Memory B cell (primary cell): ENCODE measurements at places on chromosomes 1 and 21.

DNA sequence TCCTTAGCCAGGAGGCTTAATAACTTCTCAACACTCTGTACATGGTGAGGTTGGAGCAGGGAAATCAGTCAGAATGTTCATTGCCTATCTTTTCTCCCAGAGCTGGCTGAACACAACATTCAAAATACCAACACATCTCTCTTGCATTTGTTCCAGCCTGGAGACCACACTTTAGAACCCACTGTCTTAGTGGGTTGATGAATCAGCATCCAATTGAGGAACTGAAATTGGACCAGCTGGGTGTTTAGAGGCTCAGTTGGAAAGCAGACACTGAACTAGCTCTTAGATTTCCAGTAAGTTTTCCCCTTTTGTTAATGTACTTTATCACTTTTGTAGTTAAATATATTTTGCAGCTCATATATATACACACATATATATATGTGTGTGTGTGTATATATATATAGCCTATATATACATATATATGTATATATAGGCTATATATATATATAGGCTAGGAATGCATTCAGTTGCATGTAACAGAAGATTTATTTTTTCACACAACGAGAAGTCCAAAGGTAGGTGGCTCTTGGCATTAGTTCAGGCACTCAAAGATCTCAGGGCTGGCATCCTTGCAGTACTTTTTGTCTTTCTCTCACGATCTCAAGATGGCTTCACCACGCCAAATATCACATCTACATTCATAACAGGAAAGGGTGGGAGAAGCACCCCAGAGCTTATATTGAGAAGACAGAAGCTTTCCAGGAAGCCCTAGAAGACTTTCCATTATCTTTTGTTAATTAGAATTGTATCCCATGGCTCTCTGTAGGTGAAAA, 35.0 kb upstream of the HUNK start:
- no peak for DNase-seq

DNA sequence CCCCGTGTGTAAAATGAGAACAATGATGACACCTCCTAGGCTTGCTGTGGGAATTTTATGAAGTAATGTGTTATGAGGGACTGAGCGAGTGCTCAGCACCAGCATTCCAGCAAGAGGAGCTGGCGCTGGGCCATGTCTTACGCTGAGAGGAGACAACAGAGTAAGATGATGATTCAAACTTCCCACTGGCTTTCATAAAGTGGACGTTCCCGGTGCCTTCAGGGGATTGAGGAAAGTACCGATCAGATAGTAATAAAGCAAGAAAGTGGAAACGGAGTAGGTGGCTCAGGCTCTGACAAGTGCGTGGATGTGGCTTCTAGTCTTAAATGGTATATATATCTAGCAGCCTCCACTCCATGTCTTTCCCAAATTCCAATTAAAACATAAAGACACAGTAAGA, 23.8 kb downstream of the EPHA10 start:
- DNase-seq = no peak

DNA sequence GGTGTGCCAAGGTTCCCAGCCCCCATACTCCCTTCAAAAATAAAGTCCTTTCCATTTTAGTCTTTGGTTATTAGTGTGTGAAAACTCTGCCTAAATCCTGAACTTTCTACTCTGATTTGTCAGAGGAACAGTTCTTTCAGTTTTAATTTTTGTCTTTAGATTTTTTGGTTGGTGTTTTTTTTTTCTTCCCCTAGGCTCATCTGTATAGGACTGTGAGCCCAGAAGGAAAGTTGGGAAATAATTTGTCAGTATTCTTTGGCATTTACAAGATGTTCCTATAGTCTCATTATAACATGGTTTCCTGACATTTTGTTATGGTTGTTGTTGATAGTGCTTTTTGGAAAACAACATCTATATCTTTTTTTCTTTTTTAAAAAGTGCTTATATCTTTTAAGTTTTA, 38.0 kb downstream of the LAMC1 start:
- no peak for DNase-seq

GRCh38 chr1:171351961-171352360, 38.0 kb downstream of the FMO4 start:
- no peak for DNase-seq

DNA sequence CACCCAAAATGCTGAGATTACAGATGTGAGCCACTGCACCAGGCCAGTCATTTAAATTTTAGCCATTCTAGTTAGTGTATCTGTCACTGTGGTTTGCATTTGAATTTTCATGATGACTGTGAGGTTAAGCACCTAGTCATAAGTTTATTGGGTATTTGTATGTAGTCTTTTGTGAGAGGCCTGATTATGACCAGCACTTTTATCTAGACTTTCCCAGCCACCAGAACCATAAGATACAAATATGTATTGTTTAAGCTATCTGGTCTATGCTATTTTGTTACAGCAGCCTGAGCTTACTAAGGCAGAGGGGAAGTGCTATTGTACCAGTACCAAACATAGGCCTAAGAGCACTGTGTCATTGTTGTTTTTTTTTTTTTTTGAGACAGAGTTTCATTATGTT, 19.9 kb upstream of the DNAJC6 start:
- no peak for DNase-seq

GRCh38 chr1:203103829-203104495, 18.1 kb upstream of the MYOG start:
- DNase-seq = no peak

DNA sequence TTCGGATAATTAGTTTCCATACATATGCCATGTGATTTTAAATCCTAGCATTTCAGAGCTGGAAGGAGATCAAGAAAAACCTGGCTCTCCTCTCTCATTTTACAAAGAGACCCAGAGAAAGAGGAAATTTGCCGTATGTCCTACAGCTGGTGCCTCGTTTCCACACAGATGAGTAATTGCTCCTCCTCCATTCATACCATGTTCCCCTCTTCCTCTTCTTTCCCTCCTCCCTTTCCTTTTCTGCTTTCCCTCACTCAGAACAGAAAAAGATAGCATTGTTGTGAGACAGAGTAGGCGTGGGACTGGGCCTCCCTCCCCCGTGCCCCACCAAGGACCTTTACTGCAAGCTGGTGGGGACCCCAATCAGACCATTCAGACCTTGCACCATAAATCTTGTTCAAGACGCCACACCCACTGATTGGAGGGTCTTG, 13.7 kb upstream of the SLC44A3 start:
- DNase-seq = no peak

GRCh38 chr1:1374589-1374928, 448 bp downstream of the AURKAIP1 start:
- DNase-seq = peak; percentile 43

GRCh38 chr1:111129376-111129775, 10.5 kb downstream of the DRAM2 start:
- DNase-seq = no peak

DNA sequence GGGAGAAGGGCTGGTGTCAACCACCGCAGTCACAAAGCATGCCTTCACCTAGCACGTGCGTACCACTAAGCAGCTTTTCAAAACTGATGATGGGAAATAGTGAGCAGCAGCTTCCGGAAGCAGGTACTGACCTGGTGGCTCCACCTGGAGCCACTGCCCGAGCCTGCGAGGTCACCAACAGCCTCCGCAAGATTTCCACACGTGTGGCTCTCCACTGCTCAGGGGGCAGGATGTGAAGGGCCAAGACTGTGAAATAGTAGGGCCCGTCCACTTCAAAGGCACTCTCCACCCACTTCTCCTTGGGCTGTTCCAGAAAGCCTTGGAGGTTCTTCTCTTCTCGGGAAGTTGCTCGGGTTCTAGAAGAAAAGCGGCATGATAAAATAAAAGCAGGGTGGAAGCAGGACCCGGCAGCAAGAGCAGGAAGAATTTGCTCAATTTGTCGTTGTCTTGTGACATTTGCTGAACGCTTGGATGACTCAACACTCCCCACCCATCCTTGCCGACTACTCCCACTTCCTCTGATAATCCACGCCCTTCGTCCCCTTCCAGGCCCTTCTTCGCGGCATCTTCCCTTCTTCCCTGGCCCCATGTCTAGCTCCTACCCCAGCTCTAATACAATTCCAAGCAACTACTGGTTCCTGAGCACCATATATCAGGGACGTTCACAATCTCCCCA, 124.9 kb upstream of the IFFO2 start:
- DNase-seq = no peak

DNA sequence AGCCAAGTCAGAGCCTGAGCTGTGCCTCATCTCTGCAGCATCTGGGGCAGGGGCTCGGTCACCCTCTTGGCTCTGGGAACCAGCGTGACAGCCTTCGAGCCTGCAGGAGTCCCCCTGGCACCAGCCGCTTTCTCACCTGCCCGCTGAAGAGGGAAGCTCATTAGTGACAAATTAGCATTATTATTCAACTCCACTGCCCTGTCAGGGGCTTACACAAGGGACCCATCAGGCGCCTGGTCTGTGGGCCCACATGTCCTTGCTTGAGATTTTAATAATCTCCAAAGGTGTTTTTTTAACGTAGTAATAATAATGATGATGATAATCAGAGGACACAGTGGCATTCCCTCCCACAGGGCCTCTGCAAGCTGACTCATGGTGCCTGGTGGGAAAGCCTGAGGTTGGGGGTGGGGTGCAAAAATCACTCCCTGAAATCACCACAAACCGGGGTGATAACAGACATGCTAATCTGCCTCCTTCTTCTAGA, 98.1 kb upstream of the IGSF21 start:
- no peak for DNase-seq

- DNase-seq = no peak
These were observed 26.3 kb upstream of the BCAR3 start for GRCh38 chr1:93707956-93708355.

DNA sequence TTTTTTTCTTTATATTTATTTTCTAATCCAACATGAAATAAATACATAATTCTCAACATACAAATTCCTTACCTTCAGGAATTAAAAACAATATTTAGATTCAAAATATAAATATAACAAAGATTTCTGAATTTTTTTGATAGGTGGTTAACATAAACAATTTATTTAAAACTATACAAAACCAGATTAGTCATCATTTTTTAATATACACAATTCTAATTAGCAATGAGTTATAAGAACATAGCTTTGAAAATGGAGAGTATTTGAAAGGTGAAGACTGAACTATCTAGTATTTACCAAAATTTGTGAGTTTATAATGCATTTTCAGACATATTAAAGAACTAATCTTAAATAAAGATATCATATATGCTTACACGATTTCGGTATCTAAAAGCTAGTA, 37.5 kb downstream of the TPR start:
- DNase-seq = no peak

DNA sequence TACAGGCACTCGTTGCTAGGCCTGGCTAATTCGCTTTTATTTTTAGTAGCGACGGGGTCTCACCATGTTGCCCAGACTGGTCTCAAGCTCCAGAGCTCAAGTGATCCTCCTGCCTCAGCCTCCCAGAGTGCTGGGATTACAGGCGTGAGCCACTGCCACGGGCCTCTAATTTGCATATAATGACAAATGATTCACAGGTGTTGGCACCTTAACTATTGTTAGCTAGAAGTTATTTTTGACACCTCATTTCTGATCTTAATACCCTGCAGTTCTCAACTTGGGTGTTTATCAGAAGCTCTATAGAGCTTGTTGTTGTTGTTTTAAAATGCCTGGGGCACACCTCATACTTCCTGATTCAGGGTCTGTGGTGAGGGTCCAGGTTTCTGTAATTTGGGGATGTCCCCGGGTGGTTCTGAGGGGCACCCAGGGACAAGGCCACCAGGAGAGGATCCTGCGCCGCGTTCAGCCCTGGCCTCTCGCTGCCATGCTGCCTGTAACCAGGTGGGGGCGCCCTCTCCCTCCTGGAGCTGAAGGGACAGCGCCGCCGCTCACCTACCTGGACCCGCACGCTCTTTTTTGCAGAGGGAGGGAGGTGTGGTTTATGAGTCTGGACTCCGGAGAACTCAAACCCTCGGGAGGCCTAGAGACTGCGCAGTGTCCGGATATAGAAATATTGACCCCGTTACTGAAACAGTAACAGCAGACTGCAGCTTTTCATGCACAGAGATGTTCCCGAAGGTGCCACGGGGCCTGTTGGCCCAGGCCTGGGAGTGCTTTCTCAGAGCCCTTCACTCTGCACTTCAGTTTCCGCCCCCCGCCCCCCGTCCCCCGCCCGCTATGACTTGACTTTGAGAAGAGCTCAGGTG, 23.0 kb upstream of the NEK2 start:
- peak; percentile 79 for DNase-seq

DNA sequence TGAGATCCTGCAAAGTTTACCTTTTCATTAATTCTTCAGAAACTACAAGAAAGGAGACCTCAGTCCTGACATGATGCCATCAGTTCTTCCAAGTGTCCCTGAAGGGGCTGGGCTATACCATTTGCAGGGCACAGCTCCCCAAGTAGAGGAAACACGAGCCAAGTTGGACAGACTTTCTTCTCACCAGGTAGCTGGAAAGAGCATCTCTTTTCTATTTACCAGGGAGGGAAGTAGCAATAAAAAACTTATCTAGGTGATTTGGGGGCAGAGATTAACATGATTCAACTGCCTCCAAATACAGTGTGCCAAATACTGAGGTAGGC, 103.9 kb upstream of the KCND3 start:
- DNase-seq = no peak

DNA sequence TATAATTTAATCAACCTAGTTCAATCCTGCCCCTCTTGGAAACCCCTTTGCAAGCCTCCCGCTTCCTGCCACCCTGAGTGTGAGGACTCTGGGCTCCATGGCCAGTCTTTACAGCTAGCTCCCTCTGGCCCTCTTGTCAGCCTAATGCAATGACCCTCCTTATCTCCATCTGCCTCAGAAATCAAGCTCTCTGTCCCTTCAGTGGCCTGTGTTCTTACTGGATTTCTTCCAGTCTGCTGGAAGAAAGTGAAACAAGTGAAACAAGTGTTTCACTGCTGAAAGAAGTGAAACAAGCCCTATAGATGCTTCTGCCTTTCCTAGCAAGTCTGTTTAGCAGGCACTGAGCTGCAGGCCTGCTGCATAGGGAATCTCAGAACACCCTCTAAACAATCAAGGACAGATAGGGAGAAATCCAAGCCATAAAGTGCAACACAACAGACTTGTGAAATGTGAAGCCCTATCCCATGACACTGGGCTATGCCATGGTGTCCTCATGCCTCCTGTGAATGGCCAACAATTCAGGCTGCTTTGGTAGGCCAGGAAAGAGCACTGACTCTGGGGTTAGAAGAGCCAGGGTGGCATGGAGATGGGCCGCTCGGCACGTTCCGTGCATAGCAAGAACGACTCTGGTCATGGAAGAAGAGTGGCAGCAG, 55.9 kb downstream of the FAM163A start:
- no peak for DNase-seq

DNA sequence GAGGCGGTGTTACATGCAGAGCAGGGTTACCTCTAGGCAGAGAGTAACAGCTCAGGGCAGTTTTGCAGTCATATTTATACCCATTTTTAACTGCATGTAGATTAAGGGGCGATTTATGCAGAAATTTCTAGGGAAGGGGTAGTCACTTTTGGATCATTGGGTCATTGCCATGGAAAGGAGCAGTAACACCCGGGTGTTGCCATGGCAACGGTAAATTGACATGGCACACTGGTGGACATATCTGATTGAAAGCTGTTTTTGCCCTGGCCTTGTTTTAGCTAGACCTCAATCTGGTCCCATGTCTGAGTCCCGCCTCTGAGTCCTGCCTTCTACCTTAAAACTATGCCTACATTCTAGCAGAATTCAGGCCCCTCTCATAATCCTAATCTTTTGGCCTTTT, 11.8 kb upstream of the USP1 start:
- DNase-seq = no peak

- no peak for DNase-seq
These were observed 29.0 kb downstream of the MDM4 start for GRCh38 chr1:204545202-204545601.

- no peak for DNase-seq
These were observed 619.5 kb downstream of the MATN1 start for GRCh38 chr1:30103708-30104411.
